Breast epithelium (tissue), 4 donors: ENCODE measurements at places on chromosomes 4 and X. TPM values are rescaled to one million over a fixed set of nuclear protein-coding genes. Genes with fewer than 3 reads are reported as not detected.

The P2RY4 gene
- 0.33 TPM for total RNA-seq

DNA sequence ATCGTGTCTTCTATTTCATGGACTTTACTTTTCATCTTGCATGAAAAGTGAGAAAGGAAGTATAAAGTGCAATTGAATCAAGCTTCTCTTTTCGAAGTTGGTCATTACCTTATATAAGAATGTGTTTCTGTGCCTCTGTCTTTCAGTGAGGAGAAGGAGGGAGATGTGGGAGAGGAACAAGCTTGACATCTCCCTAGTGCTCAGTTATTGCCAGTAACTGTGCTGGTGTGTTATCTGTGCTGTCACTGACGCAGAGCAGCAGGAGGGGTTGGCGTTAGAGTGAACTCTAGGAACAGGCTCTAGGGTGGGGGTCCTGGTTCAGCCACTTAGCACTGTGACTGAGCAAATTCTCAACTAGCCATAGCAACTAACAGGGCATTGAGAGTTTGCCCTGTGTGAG, 34.0 kb upstream of the TBC1D9 start:
- no peak for DNase-seq

The IL9R gene
- 0.44 TPM for total RNA-seq

The XAGE1A gene
- not detected for total RNA-seq

DNA sequence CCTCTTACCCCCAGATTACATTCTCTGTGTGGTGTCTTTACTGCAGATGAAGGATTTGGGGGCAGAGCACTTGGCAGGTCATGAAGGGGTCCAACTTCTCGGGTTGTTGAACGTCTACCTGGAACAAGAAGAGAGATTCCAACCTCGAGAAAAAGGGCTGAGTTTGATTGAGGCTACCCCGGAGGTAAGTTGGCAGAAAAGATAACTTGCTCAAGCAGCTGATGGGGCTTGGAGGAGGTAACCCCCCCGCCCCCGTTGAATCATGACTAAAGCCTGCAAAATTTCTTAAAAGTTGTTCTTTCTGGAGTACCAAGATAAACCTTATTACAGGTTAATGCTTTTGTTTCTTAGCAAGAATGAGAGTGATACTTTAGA, 1.5 kb downstream of the CCNG2 start:
- no peak for DNase-seq

The DUSP9 gene
- total RNA-seq, result 0.33 TPM

DNA sequence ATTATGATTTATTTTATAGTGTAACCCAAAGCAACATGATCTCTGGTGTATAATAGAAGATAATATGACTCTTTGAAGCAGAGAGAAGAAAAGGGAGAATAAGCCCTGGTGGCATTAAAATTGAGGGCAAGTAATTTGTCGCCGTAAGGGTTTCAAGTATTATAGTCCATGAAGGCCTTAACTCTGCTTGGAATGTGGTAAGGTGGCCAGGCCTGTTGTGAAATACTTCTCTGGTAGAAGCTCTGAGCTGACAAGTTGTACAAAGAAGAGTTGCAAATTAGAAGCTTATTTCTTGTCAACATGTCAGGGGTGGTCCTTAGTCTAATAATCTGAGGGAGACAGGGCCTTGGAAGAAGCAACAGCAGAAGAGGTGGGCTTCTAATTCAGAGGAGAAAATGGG, 151.7 kb upstream of the HHIP start:
- no peak for DNase-seq

The SSX4B gene
- total RNA-seq, result not detected

- DNase-seq, result no peak
Measured at GRCh38 chr4:123480706-123481418, 84.3 kb downstream of the SPRY1 start.

DNA sequence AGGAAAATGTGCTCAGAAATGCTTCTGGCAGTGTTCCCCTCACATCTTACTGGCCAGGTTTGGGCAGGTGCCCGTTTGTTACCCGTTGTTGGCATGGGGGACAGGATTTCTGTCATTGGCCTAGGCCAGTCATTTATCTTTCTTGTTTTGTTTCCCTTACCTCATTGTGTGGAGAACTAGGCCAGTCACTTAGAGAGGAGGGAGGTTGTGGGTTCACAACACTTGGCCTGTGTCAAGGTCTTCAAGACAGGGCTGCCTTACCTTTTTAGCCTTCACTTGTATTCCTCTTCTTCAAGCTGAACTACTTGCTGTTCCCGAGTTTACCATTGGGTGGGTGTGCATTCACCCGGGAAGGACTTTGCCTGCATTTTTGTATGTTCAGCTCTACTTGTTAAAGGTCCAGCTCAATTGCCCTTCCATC, 17.7 kb downstream of the SNX25 start:
- no peak for DNase-seq

- no peak for DNase-seq
Measured at GRCh38 chr4:143404555-143404954, 67.9 kb downstream of the GAB1 start.

- DNase-seq, result no peak
Measured at GRCh38 chr4:20698382-20698781, 1.9 kb upstream of the PACRGL start.

The VCX2 gene
- total RNA-seq, result not detected

GRCh38 chrX:105876658-105877057, 54.3 kb downstream of the NRK start:
- no peak for DNase-seq

DNA sequence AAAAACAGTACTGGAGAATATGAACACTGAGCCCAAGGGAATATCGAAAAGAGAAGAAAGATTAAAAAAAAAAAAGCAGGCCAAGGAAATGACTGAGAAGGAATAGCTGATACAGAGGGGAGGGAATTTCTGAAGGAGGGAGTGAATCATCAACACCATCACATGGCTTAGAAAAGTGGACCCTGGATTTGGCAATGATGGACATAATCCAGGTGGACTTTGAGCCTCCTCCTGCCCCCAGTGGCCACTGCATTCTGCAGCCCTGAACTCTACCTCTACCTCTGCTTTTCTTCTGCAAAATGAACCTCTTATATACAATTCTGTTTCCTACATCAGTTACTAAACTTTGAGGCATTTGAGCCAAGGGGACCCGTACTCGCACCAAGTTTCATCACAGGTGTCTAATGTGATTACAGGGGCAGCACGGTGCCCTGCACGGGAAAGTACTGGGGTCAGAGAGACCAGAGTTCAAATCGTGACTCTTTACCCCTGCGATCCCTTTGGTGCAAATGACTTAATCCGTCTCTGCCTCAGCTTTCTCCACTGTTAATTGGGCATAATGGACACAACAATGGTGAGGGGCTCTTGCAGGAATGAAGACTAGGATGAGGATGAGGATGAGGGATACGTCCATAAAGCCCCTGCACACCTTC, 1.1 kb downstream of the OCIAD2 start:
- no peak for DNase-seq

DNA sequence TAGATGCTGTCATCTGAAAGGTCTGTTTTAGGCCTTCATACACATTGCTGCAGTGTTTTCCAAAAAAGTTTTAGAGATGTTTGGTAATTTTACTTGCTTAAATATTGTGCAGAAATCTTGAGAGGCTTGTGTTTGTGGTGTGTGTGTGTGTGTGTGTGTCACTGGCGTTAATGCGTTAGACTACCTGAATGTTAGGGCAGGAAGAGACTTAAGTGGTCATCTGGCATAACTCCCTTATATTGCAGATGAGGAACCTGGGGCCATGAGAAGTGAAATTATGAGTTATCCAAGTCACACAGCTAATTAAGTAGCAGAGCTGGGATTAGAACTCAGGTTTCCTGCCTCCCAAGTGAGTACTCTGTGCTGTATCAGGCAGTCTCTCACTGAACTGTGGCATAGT, 1.4 kb downstream of the LSM6 start:
- no peak for DNase-seq

DNA sequence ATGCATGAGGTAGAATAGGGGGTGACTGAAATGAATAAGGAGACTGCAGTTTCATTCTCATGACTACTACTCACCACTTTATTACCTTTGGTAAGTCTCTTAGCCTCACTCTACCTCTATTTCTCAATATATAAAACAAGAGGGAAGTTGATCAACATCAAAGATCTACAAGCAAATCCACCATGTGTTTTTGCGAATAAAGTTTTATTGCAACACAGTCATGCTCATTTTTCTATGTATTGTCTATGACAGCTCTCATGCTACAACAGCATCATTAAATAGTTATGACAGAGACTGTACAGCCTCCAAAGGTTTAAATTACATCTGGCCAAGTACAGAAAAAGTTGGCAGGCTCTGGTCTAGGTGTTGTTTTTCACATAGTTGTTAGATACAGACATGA, 72.6 kb upstream of the CPEB2 start:
- no peak for DNase-seq

DNA sequence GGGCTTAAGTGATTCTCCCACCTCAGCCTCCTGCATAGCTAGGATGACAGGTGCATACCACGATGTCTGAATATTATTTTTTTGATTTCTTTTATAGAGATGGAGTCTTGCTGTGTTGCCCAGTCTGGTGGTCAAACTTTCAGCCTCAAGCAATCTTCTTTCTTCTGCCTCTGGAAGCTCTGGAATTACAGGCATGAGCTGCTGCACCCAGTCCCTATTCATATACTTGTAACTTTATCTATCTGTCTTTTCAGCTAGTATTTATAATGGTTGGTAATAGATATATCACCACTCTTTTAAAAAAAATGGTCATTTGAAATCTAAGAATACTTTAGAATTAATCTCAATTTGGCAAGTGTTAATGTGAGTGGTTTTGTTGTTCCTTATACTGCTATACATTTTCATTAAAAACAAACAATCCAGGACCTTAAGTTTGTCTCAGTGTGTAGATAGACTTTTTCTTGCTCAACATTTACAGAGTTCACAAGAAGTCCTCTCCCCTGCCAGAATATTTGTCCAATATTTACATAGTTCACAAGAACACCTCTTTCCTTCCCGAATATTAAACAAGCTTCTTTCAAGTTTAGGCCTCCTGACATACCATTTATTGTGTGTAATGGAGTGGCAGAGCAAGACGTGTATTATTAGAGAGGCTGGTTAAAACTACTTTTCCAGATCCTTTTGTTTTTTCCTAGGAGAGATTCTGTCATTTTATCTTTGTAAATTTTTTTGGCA, 1197.4 kb upstream of the ADGRL3 start:
- no peak for DNase-seq

The APLN gene
- total RNA-seq, result 0.16 TPM

The ACE2 gene
- 5.6 TPM for total RNA-seq

DNA sequence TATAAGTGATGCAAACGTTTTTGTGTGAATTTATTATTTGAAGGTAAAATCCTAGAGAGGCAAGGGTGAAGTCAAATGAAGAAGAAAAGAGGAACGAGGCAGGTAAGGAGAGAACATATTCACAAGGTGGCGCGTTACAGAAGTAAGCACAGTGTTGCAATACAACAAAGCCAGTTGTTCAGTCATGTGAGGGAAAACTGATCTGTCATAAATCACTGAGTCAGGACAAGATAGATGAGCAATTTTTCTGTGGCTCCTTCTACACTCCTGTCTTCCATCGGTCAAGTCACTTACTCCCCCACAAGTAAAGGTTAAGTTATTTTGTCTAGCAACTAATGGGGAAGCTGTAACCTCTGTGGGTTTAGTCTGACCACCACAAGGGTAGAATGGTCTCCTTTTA, 203.0 kb upstream of the GK2 start:
- DNase-seq, result no peak

DNA sequence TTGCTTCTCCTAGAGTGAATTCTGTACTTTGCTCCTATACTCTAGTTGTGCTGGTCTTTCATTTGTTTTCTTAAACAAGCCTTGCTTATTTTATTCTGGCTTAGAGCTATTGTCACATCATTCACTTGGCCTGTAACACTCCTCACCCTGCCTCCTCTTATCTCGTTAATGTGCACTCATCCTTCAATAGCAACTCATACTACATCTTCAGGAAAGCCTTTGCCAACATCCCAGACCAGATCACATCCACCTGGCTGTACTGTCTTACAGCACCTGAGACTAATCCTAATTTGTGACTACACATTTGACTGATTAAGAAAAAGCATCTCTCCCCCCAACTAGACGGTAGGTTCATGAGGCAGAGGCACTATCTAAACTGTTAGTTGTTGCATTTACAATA, 80.8 kb downstream of the SLC7A11 start:
- DNase-seq, result no peak

DNA sequence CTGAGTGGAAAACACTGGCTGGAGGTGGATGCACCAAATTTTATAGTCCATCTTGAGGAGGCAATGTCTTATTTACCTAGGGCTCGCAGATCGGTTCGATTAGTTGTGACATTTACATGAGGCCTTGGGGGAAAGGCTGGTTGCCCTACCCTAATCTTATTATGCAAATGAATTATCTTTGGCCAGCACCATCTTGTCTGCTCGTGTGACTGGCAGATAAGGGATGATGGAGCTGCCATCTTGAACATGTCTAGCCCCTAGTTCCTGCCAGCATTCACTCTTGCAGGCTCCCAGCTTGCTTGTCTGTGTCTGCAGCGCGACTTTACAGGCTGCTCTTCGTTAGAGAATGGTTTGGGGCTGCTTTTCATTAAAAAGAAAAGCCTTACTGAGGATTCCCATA, 61.9 kb downstream of the SEC24B start:
- DNase-seq, result no peak

DNA sequence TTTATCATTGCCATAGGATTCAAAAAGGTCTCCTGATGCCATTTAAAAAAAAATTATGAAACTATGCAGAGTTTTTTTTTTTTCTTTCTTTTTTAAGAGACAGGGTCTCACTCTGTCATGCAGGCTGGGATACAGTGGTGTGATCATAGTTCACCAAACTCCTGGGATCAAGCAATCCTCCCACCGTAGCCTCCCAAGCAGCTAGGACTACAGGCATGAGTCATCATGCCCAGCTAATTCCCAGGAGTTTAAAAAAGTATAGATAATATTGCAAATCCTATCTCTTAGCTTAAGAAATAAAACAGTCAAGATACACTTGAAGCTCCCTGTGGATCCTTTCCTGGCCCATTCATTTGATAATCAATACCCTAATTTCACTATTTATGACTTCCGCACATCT, 58.6 kb upstream of the PRSS48 start:
- DNase-seq, result no peak
